Stimulated activated CD4-positive, alpha-beta T cell treated with anti-CD3 and anti-CD28 coated beads, Interleukin-15, amount 100 ng/mL, for 24 hours (primary cell): ENCODE measurements at places on chromosomes 2 and 18.

DNA sequence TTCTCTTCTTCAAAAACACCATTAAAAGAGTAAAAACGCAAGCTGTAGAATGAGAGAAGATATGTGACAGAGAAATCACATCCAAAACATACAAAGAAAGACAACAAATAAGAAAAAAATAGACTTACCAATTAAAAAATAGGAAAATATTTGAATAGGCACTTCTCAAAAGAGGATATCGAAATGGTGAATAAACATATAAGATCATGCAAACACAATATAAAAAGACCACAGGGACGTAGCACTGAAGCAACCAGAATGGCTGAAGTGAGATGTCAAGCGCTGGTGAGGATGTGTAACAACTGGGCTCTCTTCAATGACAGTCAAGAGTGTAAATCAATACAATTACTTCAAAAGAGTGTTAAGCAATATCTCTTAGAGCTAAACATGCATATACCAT lies 202.3 kb downstream of the ZBTB7C start:
- DNase-seq: no peak

DNA sequence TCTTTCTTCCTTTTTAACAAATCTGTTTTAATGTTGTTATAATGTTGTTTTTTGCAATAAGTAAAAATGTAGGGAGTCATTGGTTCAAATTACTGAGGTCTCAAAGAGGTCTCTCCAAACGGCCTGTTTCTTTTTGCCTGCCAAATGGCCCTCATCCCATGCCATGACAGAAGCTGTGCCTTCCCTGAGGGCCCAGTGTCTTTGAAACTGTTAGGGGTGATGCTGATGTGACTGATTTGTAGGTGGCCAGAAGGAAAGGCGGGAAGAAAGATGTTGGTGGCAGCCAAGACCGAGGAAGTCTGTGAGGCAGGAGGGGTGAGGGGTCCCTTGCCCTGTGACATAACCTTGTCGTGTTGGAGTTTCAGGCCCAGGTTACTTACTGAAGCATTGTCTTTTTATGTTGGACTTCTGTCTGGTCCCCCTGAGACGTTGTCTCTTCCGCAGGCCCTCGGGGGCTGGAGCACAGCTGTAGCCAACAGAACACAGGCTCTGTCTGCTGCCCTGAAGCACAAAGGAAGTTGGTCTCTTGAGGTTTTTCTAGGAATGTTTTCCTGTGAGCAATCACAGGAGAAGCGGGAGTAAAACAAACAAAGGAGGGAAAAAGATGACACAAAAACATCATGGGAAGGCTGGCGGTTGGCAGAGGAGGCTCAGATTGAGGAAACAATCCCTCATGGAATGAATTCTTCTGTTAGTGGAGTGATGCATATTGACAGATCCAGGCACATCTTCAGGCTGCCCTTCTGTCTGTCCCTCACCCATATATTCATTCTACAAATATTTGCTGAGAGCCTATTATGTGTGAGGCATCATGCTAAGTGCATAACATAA lies 4.9 kb upstream of the ST3GAL5 start:
- no peak for DNase-seq

- DNase-seq: no peak
Measured at GRCh38 chr18:67951137-67951536, 434.6 kb upstream of the DSEL start.

GRCh38 chr2:226409134-226409533 lies 390.5 kb downstream of the IRS1 start:
- no peak for DNase-seq

DNA sequence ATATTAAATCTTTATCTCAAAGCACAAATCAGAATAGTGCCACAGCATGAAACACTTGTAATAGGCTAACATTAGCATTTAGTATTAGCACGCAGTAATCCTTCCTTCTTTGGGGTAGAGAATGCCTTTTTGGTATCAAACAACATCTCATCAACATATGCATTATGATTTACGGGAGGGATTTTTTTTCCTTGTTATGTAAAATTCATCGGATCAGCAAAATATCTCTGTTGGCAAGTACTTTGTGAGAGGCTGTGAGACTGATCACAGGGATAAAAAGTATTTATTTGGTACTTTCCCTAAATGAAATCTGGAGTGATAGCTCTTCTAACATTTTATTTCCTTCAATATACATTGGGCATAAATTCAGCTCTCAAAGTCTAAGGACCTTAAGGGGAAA lies 68.4 kb upstream of the TMEM178A start:
- DNase-seq: no peak

- no peak for DNase-seq
Measured at GRCh38 chr18:6881034-6881820, 151.7 kb downstream of the ARHGAP28 start.

DNA sequence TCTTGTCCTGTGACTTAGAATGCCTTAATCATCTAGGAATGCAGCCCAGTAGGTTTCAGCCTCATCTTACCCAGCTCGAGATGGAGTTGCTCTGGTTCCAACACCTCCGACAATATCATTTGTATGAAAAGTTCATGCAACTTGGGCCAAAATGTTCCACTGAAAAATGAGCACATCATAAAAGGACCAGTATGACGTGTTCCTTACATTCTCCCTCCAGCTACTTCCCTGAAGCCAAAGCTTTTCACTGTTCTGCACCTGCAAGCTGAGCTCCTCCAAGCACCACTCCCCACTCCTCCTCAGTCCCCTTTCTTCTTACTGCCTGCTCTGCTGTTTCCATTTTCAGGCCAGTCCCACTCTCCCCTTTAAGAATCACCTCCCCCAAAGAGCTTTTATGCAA lies 23.1 kb downstream of the TMEM182 start:
- DNase-seq: no peak

GRCh38 chr2:51888120-51888519 lies 856.2 kb upstream of the NRXN1 start:
- no peak for DNase-seq

GRCh38 chr18:26290385-26290784 lies 64.1 kb downstream of the TAF4B start:
- no peak for DNase-seq

DNA sequence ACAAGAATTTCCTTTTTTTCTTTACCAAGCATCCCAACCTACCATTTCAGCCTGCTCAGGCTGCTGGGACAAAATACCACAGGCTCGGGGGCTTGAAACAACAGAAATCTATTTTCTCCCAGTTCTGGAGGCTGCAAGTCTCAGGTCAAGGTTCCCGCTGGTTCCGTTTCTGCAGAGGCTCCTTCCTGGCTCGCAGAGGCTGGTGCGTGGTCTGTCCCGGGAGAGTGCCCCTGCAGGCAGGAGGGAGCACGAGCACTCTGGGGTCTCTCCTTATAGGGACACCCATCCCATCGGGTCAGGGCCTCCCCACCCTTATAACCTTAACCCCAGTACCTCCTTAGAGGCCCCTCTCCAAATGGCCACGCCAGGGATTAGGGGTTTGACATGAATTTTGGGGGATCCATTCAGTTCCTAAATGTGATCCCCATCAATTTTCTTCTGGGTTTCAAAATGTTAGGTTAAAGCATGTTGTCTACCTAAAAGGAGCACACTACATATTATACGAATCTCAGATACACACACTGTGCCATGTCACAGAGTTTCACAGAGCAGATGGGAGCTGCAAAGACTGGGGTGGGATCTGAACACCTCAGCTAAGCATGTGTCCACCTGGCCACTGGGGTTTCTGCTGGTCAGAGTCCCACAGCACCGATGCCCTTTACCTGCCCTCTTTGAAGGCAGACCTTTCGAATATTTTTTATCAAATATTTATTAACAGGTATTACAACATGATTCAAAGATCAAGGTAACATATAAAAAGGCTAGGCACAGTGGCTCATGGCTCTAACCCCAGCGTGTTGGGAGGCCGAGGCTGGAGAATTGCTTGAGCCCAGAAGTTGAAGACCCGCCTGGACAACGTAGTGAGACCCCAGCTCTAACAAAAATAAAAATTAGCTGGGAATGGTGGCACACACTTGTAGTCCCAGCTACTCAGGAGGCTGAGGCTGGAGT lies 17.6 kb upstream of the ADI1 start:
- peak; percentile 27 for DNase-seq

GRCh38 chr2:238817382-238817781 lies 30.5 kb upstream of the TWIST2 start:
- no peak for DNase-seq

- DNase-seq: no peak
Measured at GRCh38 chr18:27652480-27653121, 467.5 kb upstream of the CHST9 start.

DNA sequence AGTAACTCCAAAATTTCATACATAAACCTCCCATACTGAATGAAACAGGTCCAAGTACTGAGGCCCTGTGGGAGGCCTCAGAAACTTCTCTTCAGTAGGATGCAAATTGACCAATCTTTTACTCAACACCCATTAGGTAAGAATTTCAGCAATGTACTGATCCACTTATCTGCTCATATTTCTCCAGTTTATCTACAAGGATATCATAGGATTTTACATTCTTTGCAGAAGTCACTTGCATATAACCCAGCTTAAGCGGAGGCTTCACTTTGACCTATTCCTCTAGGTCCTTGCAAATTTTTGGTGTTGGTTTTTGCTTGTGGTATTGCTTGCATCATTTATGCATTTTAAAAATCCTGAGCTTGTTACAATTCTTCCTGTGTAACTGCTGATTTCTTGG lies 28.8 kb upstream of the SLC3A1 start:
- no peak for DNase-seq

- no peak for DNase-seq
Measured at GRCh38 chr2:234372506-234372905, 124.4 kb downstream of the ARL4C start.

DNA sequence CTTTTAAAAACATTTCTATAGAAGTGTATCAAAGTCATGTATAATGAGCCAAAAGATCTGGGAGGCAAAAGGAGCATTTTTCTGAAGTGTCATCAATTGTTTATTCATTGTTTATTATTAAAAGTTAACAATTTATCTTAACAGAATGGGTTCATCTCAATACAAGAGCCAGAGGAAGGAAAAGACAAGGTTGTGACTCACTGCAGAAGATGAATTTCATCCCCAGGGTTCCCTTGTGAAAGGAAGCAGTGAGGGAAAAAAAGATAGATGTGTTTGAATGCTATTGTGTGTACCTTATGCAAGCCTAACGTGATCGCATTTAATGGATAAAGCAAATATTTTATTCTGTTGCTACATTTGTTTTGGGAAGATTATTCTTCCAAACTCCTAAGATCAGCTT lies 286.3 kb downstream of the PIEZO2 start:
- DNase-seq: no peak

DNA sequence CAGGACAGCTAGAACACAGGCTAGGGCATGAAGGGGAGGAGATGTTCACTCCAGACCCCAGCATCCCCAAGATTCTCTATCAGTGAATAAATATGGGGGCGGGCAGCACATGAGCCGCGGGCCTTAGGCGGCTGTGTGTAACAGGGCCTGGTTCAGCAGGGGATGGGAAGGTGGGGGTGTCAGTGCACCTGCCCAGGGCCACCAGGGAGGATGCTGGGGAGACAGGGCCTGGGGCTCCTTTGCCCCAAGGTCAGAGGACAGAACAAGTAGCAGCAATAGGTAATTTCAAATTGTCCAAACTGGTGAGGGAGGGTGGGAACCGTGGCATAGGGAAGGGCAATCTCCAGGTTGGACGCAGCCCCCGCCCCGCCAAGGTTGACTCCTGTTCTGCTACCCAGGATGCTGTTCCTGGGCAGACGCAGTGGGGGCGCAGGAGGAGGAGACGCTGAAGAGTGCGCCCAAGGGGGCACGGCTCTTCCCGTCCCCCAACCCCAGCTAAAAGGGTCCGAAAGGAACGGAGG lies 16.2 kb downstream of the CYP26B1 start:
- no peak for DNase-seq

DNA sequence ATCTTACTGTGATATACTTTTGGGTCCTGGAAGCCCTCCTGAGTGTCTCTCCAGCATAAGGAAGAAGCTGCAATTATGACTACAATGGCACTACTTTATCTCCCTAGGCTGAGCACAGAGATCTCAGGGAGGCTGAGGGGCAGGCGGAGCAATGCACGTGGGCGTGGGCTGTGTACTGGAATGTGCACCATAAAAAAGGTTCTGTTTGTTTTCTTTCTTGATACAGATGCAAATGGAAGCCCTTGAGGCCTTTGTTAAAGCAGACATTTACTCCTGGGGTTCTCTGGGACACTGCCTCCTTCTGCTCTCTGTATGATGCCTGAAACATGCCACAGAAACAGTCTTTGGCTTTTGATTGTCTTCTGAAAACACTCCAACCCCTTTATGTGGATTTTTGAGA lies 79.1 kb upstream of the DLX2 start:
- DNase-seq: no peak

- no peak for DNase-seq
Measured at GRCh38 chr18:3599861-3600260, 149.9 kb downstream of the TGIF1 start.

GRCh38 chr2:173750353-173750801 lies 214.8 kb downstream of the SP3 start:
- no peak for DNase-seq

- no peak for DNase-seq
Measured at GRCh38 chr2:224156436-224156835, 117.3 kb upstream of the SERPINE2 start.

GRCh38 chr2:195559431-195559914 lies 97.6 kb upstream of the SLC39A10 start:
- DNase-seq: peak; percentile 77

DNA sequence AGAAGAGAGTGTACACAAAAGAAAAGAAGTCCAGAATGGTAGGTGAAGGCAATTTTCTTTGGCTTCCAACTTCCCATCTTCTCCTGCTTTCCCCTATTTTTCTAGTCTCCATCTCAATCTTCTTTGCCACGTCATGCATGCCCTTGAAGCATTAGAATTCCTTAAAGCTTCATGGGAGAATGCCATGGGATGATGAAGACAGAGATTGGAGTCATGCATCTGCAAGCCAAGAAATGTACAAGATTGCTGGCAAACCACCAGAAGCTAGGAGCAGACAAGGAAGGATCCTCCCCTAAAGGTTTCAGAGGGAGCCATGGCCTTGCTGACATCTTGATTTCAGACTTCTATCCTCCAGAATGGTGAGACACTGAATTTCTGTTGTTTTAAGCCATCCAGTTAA lies 305.9 kb downstream of the HRH4 start:
- DNase-seq: no peak

GRCh38 chr2:120433816-120434290 lies 87.9 kb downstream of the INHBB start:
- no peak for DNase-seq
